RWPE2 (cell line): ENCODE measurements at places on chromosomes 4 and X.
A peak's percentile ranks its signal among the peaks of the same experiment; 100 is the strongest.

- DNase-seq: no peak
These were observed 228.4 kb downstream of the DHRSX start for GRCh38 chrX:2272337-2272736.

DNA sequence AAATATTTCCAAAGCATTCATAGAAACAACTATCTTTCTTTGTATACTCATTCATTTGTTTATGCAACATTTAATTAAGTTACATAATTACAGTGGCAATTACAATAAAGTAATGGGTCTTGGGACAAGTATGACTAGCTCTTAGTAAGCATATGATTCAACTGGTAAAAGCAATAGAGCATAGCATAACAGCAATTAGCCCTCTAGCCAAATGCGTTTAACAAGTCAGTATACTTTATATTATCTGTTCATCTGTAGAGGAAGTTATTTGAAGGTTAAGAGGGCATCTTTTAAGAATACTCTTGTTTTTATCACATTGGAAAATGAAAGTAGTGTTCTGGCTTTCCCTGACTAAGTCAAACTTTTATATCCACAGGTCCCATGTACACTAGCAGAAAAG lies 198.1 kb upstream of the UGT8 start:
- DNase-seq: no peak

GRCh38 chr4:139763672-139764071 lies 98.1 kb downstream of the MGST2 start:
- DNase-seq: no peak

DNA sequence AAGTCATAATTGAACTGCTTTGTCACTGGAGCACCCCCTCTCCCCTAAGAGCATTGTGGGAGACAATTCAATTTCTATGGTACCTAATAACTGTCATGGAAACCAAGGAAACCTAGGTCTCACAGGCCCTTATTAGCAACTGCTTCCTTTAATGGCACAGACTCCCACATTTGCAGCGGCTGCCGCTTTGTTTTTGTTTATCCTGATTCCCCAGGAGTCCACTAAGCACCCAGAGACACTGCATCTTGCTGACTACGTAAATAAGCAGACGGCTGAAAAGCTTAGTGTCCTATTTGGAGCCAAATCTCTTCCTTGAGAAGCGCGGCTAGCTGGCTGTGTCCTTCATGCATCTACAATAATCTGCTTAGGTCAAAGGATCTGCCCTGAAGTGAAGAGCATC lies 494.4 kb downstream of the TMA16 start:
- no peak for DNase-seq

GRCh38 chr4:108355902-108356535 lies 187.3 kb upstream of the LEF1 start:
- DNase-seq: no peak

GRCh38 chr4:79652232-79652631 lies 244.2 kb upstream of the GK2 start:
- no peak for DNase-seq

DNA sequence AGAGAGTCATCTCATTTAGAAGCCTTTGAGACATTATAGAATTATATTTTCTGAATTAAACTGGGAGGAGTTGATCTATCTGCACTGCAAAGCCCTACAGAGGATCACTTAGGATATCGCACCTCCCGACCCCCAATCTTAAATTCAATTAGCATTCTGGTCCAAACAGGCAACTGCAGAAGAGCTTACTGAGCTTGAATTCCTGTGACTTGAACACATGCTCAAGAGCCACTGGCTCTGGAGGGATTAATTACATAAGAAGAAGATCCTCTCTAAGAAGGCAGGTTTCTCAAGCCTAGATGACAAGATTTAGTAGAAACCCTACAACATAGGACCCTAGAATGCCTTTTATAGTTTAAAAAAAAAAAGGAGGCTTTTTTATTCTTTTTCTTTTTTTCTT lies 548.9 kb downstream of the ARAP2 start:
- DNase-seq: no peak

DNA sequence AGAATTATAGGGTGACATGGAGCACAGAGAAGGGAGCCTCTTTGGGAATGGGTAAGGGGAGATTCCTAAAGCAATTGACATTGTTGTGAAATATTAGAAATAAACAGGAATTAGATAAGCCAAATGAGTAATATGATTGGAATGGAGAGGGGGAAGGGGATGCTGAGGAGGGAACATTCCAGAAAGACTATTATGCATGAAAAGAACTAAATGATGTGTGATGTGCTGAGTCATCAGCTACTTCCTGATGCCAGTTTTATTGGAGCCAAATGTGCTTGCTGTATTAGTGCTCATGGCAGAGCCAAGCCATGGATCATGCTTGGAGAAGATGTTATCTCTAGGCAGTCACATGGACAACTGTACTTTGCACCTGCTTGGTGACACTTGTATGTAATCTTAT lies 189.0 kb upstream of the HCCS start:
- DNase-seq: no peak

GRCh38 chr4:6568689-6569332 lies 6.2 kb upstream of the MAN2B2 start:
- DNase-seq: no peak

- no peak for DNase-seq
These were observed 101.5 kb upstream of the UGT8 start for GRCh38 chr4:114497116-114497515.

- no peak for DNase-seq
These were observed 176.3 kb downstream of the EVC2 start for GRCh38 chr4:5532100-5532499.

DNA sequence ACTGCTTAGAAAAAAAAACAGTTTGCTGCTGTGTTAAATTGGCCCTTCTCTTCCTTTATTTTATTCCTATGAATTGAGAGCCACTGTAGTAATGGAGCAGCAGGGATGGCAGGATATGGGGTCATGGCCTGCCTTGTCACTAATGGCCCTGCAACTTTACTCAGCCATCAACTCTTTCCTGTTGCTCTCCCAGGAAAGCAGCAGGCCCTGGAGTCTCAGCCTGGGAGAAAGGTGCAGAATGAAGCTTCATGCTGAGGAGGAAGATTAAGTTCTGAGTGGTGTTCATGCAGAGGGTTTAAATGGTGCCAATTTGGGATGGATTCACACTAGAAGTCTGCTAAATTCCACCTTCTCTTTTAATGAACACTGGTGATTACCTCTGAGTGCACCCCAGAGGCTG lies 285.6 kb downstream of the GPAT3 start:
- no peak for DNase-seq

- DNase-seq: no peak
These were observed 37.5 kb upstream of the ABCG2 start for GRCh38 chr4:88196013-88196365.

DNA sequence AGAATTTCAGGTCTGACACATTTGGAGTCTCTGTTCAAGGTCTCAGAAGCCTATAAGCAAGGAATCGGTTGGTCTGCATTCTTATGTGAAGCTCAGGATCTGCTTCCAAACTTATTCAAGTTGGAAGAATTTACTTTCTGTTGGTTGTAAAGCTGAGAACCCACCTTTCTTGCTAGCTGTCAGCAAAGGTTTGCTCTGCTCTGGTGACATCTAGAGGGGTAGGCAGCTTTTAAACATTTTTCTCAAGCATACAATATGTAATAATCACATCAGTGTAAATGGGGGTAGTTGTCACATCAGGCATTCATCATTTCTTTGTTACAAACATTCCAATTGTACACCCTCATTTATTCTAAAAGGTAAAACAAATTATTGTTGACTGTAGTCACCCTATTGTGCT lies 935.2 kb downstream of the TRAM1L1 start:
- no peak for DNase-seq

- no peak for DNase-seq
These were observed 75.8 kb downstream of the NUDT11 start for GRCh38 chrX:51420610-51421009.

DNA sequence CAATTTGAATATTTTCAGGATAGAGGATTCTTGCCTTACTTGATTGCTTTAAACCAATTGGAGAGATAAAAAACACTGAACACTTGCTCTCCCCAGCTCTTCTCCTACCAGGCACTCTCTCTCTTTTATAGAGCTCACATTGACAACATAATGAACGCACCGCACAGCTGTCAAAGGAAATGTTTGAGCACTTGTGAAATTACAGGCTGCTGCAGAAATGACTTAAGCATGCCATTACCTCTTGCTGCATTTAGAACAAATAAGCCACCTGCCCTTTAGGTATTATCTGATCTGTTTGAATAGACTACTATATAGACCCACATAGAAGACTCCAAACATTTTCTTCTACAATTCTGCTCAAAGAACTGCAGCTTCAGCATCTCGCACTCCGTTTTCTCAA lies 227.7 kb downstream of the C4orf33 start:
- DNase-seq: no peak

DNA sequence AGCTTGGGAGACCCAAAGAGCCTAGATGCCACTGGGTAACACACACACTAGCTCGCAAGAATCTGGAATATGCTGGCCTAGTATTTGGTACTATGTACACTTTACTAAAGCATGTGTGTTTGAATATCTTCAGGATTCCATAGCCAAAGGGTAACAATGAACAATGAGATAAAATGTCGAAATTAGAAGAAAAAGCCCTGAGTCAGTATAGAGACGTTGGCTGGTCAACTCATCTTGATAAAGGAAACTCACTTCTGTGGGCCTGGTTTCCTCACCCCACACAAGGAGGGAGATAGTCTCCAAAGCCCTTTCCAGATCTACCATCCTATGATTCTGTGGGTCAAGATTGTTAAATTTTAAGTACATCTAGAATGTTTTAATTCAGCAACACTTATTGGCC lies 6.9 kb downstream of the ZDHHC9 start:
- no peak for DNase-seq

- peak; percentile 83 for DNase-seq
These were observed 158.2 kb upstream of the MAP3K15 start for GRCh38 chrX:19673375-19674040.

DNA sequence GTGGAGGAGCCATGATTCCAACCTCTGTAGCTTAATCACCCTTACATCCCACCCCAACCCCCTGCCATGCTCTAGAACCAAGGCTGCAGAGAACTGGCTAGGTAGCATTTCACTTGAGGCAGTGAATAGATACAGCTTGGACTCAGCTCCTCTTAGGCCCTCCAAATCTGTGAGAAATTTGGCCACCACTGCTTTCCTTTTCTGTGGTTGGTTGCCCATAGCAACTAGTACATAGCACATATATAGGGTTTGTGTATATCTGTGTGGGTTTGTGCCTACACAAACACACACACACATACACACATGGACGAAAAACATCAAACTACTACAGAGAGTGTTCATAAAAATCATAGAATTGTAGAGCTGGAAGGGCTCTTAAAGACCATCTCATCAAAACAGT lies 52.0 kb upstream of the CCDC160 start:
- no peak for DNase-seq

DNA sequence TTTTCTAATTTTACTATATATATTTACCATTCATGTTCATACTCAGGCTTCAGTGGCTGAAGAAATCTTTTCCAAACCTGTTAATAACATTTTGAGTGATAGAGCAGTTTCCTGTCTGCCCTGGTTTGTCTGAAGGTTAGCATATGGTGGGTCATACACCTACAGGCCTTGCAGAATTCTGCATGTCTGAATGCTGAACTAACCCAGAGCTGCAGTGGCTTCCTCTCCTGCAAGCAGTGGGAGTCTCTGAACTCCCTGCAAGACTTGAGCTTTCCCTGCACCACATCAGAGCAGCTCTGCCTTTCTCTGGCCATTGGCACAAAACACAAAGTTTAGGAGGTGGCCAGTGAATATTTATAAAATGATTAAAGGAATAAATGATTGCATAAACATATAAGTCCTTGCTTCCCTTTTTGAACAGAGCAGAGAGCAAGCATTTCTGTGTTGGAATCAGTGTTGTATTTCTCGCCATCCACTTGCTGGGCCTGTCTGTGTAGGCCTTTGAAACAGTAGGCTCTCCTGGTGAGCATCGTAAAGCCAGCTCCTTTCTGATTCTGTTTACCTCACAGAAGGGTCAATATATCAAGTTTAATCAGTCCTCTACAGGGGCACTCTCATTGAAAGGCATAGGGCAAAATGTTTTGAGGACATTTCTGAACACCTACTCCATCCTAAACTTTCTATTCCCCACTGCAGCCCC lies 15.0 kb upstream of the UNC5C start:
- DNase-seq: no peak

- DNase-seq: no peak
These were observed 362.1 kb downstream of the UNC5C start for GRCh38 chr4:95186666-95187065.

DNA sequence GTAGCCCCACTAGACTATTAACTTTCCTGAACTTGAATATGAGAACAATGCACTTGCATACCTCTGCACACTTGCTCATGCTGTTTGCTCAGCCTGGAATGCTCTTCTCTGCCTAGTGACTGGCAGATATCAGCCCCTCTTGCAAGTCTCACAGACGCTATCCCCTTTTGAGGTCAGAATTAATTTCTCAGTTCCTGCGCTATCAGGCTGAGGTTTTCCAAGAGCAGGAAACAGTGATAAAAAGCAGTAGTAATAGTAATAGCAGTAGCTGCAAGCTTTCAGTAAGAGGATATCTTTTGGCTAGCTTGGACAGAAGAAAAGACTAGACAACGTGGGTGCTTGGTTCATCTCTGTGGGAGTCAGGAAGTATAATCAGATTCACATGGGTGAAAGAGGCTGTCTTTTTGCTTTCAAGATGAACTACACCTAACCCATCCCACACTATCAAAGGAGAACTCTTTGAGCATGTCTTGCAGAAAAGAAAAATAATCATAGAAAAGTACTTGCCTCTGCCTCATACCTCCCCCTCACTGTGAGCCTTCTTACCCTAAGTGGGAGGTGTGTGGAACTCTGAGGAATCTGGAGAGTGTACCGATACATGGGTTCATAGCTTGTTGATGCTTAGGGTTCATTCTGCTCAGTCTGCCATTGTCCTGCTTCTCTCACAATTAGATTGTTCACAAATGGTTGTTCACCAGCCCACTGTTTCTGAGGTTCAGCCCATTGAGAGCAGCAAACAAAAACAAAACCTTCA lies 11.3 kb upstream of the DRP2 start:
- DNase-seq: no peak
